ENCODE measurements at places on chromosomes 11 and 22.

DNA sequence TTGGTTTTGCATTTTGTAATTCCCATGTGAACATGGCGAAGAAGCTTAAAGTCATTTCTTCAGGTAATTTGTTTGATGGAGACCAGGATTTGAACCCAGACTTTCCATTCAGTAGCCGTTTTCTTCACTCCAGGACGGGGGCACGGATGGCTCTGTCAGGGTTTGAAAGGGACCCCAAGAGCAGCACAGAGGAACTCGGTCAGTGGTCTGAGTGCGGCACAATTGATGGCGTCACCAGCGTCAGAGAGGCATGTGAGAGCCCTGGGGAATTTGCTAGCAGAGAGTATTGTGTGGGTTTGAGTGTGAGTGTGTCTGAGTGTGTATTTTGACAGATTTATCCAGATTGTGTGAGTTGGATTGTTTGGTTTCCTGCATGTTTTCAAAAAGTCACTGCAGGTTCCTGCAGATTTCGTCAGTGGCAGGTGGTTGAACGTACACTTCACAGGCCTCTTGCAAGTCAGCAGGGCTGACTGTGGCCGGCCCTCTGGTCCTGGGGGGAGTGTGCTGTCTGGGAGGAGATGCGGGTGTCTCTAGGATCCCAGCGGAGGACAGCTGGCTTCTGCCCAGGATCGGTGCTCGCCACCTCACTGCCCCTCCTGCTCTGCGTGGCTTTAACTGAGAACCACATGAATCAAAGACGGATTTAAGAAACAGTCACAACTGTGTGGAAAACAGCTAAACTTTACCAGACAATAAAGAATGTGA lies 199.3 kb downstream of the TBC1D22A start:
- no peak for DNase-seq

- no peak for DNase-seq
Observed at GRCh38 chr22:48441553-48441850, 1386.2 kb downstream of the BRD1 start.

GRCh38 chr11:117691218-117691514 lies 105.8 kb downstream of the DSCAML1 start:
- DNase-seq, result no peak

DNA sequence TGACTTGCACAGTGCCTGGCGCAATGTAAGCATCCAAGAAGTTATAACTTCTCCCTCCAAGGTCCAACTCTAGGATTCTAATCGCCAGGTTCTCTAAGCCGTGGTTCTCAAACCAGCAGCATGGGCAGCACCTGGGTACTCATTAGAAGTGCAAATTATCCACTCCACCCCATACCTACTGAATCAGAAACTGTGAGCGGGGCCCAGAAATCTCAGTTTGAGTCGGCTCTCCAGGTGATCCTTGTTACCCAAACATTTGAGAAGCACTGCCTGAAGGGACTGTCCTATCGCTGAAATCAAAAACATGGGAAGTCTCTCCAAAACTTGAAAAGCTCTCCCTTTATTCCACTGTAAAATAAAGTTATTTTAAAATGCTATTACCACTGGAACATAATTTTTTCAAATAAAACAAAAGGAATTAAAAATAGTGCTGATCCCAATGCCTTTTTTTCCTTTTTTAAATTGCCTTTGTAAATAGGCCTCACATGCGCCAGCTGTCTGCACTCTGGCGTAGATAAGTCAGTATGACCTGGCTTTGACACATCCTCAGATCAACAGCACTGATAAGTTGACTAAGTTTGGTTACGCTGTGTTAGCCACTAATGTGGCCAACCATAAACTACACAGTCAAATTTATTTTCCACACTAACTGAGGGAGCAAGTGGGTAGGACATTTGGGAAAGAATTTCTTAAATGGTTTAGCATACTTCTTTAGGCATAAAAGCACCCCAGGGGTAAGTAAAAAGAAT lies 8.4 kb upstream of the CTR9 start:
- DNase-seq, result no peak

GRCh38 chr11:17906436-17906835 lies 106.4 kb downstream of the SERGEF start:
- no peak for DNase-seq

- DNase-seq, result no peak
Observed at GRCh38 chr11:40204228-40204627, 1255.2 kb downstream of the LRRC4C start.

DNA sequence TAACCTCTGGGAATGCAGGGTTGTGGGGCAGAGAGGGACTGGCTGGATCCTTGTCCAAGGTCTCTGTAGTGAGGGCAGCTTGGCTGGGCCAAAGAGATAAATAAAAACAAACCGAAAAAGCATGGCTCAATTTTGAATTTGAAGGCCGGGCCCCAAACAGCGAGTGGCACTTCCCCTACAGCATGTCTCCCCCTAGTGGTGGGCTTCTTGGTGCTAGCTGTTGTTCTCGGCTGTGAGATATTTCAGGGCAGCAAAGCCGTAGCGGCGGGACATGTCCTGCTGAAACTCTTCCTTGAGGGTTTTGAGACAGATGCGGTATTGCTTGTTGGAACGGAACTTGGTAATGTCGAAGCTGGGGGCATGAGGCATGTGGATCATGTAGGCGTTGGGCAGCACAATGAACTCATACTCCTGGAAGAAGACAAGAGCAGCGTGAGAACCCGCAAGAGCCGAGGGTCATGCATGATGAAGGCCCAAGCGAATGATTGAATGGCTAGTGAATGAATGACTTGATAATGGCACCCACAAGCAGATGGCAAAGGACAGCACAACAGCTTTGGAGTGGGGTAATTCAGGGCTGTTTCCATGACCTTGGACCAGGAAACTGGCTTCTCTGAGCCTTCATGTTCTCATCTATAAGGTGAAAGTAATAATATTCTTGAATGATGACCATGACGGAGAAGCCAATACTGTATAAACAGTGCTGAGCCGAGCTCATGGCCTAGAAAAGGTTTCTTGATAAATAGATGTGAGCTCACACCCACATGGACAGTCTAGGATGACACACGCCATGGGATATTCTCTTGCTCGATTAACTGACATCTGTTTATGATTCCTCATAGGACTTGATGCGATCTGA lies 216.3 kb upstream of the SYN3 start:
- DNase-seq, result no peak

DNA sequence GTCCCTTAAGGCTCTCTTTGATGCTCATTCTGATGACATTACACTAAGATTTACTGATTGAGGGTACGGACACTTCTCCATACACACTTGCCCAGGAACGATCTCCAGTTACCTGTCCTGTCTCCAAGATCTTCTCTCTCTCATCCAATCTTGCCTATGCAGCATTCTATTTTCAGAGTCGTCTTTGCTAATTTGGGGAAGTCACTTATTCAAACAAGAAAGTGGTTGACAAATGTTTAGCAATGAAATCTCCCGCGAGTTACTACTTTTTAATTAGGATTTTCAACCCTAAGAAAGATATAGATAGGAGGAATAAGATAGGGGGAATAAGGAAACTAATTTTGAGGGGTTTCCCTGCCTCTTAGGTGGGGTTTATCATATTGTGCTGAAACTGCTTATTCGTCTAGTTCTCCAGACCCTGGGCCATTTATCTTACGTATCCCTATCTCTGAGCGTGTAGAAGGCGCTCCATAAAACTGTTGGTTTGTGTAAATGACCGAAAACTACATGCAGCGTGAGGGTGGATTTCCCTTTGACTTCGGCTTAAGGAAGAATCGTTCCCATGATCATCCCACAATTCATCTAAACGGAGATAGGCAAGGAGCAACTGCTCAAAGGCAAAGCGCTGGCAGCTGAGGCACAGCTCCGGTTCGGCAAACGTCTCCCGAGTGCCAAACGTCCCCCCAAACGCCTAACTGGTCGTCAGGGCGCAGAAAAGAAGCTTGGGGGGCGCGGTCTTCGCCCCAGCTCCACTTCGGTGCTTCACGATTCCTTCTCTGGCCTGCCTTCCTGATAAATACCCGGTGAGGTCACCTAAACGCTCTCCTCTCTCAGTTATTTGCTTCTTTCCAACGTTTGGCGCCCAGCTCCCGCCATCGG lies 804 bp downstream of the APIP start:
- DNase-seq, result no peak

DNA sequence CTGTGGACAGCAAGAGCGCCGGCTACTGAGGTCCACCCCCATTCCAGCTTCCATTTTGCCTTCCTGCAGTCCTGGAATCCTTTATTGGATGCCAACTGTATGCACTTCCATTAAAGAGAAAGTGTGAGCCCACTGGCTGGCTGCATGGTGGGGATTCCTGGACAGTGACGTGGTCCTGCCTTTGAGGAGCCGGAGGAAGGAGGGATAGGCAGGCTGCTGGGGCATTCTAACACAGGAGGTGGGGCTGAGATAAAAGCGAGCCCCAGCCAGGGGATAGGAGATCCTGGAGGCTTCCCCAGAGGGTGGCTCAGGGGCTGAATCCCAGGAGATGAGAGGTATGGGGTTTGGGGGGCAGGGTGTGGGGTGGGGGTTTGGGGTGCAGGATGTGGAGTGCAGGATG lies 984.7 kb downstream of the BRD1 start:
- DNase-seq, result no peak

GRCh38 chr11:60813324-60813723 lies 28.2 kb downstream of the MS4A10 start:
- no peak for DNase-seq

GRCh38 chr11:45272701-45273100 lies 13.4 kb downstream of the SYT13 start:
- DNase-seq, result no peak

GRCh38 chr22:42752912-42753311 lies 32.2 kb upstream of the A4GALT start:
- DNase-seq, result peak; percentile 56

- no peak for DNase-seq
Observed at GRCh38 chr22:39954584-39955055, 5.6 kb upstream of the TMA7B start.

GRCh38 chr11:64121663-64122410 lies 44.1 kb downstream of the MACROD1 start:
- no peak for DNase-seq

DNA sequence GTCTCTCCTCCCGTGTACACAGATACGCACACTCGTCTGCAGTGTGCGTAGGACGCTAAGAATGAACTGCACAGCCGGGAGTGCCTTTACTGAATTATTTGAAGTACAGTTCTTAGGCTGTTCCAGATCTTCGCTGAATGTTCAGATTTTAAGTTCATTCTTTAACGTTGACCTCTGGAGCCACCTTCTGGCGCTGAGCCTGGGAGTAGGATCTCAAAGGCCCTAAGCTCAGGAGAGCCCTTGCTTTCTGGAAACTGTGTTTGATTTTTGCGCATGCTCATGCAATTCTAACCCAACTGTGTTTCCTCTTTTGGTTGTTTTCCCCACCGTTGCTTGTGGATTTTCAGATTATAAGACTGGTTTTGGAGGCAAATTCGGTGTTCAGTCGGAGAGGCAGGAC lies 22.8 kb downstream of the CTTN start:
- DNase-seq, result no peak

- DNase-seq, result no peak
Observed at GRCh38 chr22:23897320-23897719, 3.1 kb downstream of the MIF start.
